Stimulated activated CD4-positive, alpha-beta T cell treated with anti-CD3 and anti-CD28 coated beads, TNF-alpha, amount 100 ng/mL, for 1 hour (primary cell): ENCODE measurements at places on chromosomes 5 and 9.

DNA sequence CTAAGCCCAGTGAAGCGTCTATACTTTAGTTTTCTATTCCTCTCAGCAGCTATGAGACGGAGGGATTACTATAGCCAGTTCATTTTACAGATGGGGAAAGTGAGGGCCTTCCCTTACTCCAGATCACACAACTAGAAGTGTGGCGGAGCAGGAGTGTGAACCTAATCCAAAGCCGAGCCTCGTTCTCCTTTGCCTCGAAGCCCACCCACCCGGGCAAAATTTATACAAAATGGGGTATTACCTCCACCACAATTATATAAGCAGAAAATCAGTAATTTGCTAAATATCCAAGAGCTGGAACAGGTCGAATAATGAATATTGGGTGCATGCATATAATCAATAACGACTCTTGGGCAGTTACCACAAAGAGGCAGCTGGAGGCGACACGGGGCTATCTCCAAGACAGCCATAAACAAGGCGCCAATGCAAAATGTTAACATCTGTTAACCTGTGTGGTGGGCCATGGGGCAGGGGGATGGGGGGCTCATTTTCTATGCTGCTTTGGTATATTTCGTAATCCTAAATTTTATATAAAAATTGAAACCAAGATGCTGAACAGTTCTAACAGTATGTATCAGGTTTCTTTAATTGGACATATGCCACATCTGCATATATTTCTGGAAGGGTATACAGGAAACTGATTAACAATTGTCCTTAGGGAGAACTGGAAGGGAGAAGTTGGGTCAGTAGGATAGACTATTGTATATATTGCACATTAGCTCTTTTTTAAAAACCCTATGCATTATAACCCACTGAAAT is 1.2 kb upstream of the RNF44 start:
- no peak for DNase-seq

DNA sequence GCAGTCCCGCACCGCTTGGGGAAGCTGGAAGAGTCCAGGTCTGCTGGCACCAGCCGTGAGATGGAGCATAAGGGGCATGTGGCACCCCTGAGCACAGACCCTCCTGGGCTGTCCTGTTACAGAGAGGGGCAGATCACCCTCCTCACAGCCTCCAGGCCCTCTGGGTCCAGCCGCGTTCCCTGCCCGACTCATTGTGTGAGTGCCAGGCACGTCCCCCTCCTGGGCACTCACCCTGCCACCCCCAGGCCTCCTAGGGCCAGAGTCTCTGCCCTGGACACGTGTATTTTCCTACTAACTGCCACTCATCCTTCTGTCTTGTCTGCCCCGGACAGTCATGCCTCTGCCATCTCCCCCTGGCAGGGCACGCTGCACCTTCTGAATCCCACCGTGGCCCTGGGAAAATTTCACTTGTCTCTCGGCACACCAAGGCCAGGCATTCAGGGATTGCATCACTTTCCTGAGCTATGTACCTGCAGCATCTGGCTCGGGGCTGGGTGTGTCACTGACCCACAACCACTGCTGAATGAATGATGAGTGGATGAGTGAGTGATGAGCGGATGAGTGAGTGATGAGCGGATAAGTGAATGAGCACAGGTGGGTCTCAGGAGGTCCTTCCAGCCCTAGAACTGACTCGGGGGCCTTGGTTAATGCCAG is 21.5 kb upstream of the FCN1 start:
- DNase-seq = no peak

GRCh38 chr9:93228453-93228852 is 44.5 kb downstream of the WNK2 start:
- no peak for DNase-seq

DNA sequence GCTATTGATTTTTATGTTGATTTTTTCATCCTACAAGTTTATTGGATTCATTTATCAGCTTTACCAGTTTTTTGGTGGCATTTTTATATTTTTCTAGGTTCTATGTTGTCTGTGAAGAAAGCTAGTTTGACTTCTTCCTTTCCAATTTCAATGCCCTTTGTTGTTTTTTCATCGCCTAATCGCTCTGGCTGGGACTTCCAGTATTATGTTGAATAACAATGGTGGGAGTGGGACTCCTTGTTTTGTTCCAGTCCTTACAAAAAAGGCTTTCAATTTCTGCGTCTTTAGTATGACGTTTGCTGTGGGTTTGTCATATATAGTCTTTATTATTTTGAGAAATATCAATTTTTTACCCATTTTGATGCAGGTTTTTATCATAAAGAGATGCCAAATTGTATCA is 175.6 kb upstream of the CCNH start:
- no peak for DNase-seq

DNA sequence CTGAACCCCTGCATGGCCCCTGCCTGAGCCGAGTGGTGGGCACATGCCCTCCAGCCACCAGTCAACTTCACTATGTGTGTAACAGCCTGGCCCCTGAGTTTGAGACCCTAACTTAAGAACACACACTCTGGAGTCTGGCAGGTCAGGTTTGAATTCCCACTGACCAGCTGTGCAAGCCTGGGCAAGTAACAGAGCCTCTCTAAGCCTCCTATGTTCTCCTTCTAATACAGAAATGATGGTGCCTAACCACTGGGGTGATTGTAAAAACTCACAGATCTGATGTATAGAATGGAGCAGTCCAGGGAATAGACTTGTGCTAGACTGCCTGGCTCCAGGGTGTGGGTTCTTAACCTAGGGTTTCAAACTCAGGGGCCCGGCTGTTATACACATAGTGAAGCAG is 16.7 kb upstream of the AKNA start:
- DNase-seq = no peak

DNA sequence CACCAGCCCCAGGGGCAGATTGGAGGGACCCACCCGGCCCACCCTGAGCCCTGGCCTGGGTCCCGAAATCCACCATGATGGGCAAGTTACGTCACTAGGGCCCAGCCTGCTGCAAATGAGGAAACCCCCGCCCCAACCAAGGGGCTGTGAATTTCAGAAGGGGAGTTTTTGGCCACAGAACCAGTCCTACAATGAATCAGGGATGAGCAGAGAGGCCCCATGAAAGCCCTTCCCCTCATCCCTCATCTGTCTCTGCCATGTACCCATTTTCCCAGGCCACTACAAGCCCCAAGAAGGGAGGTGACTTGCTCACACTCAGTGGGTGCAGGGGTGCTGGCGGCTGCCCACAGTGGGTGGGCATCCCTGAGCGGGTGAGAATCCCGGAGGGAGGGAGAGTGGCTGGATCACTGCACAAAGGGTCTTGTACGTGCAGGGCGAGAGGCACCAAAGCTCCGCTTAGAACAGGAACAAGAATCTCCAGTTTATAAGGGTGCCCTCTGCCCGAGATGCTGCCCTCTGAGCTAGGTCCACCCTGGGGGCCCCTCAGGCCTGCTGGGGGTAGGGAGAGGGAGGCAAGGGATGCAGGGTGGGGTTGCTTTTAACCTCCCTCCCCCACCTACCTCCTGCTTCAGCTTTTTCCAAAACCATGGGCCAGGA is 10.4 kb upstream of the TCF7 start:
- DNase-seq = no peak
